ENCODE measurements at places on chromosomes 6 and 20.

GRCh38 chr20:49237531-49237930 is 18.3 kb downstream of the DDX27 start:
- no peak for DNase-seq

DNA sequence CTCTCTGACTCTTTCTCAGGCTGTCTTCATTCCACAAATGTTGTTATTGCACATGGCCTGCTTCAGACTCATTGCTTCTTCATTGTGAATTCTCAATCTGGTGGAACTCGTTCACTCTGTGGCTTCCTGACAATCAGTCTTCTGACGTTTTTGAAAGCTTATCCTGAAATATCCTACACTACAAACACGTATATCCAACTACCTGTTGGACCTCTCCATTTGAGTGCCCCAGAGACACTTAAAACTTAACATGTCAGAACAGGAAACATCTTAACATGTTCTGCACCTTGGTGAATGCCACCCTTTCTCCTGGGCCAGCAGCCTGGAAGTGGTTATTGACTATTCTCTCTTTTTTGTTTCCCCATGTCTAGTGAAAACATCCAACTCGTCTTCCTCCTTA is 50.8 kb downstream of the AIG1 start:
- DNase-seq: no peak

GRCh38 chr6:161750686-161751085 is 476.8 kb upstream of the AGPAT4 start:
- DNase-seq: no peak

- no peak for DNase-seq
Observed at GRCh38 chr6:48426636-48427035, 315.6 kb upstream of the PTCHD4 start.

DNA sequence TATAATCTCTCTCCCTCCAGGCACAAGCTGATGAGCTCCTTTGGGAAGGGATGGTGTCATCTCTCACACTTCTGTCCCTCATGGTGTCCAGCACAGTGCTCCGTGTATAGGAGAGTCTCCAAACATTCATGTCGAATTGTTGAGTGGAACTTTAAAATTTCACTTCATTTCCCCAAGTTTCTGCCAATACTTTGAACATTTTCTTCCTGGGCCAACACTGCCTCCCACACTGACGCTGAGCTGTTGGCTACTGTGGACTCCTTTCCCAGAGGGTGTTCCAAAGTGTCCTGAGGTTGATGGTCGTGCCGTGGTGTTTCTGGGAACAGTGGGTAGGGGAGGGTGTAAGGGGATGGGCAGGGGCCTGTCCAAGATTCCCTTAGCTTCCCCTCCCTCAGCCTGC is 122.7 kb downstream of the TIAM2 start:
- DNase-seq: no peak

DNA sequence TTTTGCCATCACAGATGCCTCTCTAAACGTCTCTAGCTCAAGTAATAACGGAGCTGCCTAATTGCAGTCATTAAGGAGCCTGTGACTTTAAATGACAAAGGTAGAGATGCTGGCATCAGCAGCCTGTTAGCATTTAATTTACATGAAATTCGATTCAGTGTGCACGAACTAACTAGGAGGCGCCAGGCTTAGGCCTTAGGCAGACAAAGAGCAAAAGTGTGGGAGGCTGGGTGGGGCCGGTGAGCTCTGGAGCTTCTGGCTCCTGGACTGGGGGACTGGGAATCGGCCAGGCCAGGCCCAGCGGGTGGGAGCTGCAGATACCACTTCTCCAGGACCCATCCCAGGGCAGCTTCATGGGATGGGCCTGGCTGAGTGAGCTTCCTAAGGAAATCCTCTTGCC is 170.0 kb upstream of the AGPAT4 start:
- DNase-seq: no peak
